ENCODE measurements at places on chromosomes 1 and 21. TPM values are rescaled to one million over a fixed set of nuclear protein-coding genes. Genes with fewer than 3 reads are reported as not detected.

The TINAGL1 gene
- total RNA-seq: 1.6 TPM

The SERINC2 gene
- total RNA-seq: 2.2 TPM

The TFF2 gene
- not detected for total RNA-seq

The PDC gene
- not detected for total RNA-seq

The GBP1 gene
- total RNA-seq: 0.63 TPM

The NBPF20 gene
- total RNA-seq: 10.6 TPM

The CAPN8 gene
- not detected for total RNA-seq

The RGS5 gene
- 20.7 TPM for total RNA-seq

The MEGF6 gene
- total RNA-seq: 14.1 TPM

The SPAG17 gene
- total RNA-seq: 3.1 TPM

The OR2L8 gene
- 5.0 TPM for total RNA-seq

The PALMD gene
- total RNA-seq: 49.1 TPM

The CLCA4 gene
- not detected for total RNA-seq

The DDAH1 gene
- 45.4 TPM for total RNA-seq

The COL24A1 gene
- total RNA-seq: 1.6 TPM

The DHDDS gene
- 47.6 TPM for total RNA-seq

The PTPN14 gene
- total RNA-seq: 2.2 TPM

The UBL4B gene
- not detected for total RNA-seq

The DPYD gene
- total RNA-seq: 65.7 TPM

The KIF17 gene
- 5.9 TPM for total RNA-seq

The ASH1L gene
- 131 TPM for total RNA-seq

The ORC1 gene
- total RNA-seq: 2.2 TPM

The USH2A gene
- 0.31 TPM for total RNA-seq

The S100A5 gene
- not detected for total RNA-seq

The TSPAN2 gene
- 28.2 TPM for total RNA-seq

The RGS13 gene
- not detected for total RNA-seq

The OR2L5 gene
- total RNA-seq: 3.1 TPM

The SLC6A17 gene
- total RNA-seq: 27.2 TPM

The NBPF4 gene
- not detected for total RNA-seq

The VAV3 gene
- total RNA-seq: 5.9 TPM

The FOXD2 gene
- not detected for total RNA-seq

The WNT2B gene
- total RNA-seq: 5.6 TPM

The KLF17 gene
- total RNA-seq: not detected

The VCAM1 gene
- 14.4 TPM for total RNA-seq

The CFAP141 gene
- total RNA-seq: not detected

The B3GALT5 gene
- 1.3 TPM for total RNA-seq

The FNDC5 gene
- total RNA-seq: 16.9 TPM

The LRRC71 gene
- total RNA-seq: not detected

The NCAM2 gene
- 60.1 TPM for total RNA-seq

The LMOD1 gene
- total RNA-seq: 0.31 TPM

The KCND3 gene
- total RNA-seq: 17.5 TPM

The EIF2D gene
- total RNA-seq: 23.5 TPM

The RNF186 gene
- not detected for total RNA-seq

The HSF2BP gene
- total RNA-seq: 4.1 TPM

The KRTAP6-2 gene
- total RNA-seq: not detected

The PPFIA4 gene
- 44.1 TPM for total RNA-seq

The ZNF593 gene
- total RNA-seq: 13.1 TPM

The IBA57 gene
- 6.9 TPM for total RNA-seq

The UTS2 gene
- not detected for total RNA-seq

The SIM2 gene
- total RNA-seq: not detected

The THEM5 gene
- not detected for total RNA-seq
